ENCODE measurements at places on chromosomes 2 and 18.

DNA sequence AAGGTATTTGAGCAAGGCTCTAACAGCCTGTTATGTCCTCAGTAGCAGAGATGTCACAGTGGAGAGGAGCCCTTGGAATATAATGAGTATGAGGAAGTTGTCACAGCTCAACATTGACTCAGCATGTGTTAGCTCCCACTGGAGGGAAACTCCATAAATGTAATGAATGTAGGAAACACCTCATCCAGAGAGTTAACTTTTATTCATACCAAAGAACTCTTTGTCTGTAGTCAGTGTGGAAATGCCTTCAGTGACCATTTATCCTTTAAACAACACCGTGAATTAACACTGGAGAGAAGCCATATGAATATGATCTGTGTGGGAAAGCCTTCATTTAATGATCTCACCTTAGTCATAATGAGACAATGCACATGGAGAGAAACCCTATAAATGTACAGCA lies 59.7 kb downstream of the CYP1B1 start:
- DNase-seq = no peak

DNA sequence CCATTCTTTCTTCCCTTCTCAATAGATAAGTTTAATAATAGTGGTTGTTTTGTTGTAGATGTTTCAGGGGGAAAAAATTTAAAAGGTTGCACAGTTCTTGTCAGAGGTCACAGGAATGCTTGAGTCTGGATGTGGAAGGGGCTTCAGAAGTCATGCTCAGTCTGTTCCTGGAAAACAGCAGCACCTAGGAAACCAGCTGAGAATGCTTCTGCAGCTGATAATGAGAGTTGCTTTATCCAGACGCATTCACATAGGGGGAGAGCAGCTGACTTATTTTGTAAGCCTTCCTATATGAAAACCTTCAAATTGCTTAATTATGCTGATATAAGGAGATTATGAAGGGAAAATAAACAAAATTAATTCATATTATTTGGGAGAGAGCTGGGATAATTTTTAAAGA lies 235.5 kb downstream of the GULP1 start:
- no peak for DNase-seq

DNA sequence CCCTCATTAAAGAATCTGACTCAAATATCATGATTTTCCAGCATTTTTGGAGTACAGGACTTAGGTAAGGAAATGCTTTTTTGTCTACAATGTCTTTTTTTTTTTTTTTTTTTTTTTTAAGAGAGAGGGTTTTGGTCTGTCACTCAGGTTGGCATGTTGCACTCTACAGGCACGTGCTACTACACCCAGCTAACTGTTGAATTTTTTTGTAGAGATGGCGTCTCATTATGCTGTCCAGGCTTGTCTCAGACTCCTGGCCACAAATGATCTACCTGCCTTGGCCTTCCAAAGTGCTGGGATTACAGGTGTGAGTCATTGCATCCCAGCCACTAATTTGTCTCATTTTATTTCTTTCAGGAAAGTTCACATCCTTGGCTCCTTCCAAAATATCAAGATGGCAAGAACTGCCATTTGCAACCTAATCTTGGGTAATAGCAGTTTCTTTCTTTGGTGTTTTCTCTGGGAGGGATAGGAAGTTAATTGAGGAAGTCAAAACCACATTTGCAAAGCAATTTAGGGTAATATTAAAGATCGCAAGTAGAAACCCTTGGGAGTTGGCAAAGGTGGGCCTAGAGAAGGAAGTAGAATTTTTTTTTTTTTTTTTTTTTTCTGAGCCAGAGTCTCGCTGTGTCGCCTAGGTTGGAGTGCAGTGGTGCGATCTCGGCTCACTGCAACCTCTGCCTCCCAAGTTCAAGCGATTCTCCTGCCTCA lies 15.5 kb downstream of the PNO1 start:
- DNase-seq = no peak

GRCh38 chr2:229408356-229408755 lies 137.3 kb upstream of the PID1 start:
- no peak for DNase-seq
